ENCODE measurements at places on chromosomes 11 and 22. TPM values are rescaled to one million over a fixed set of nuclear protein-coding genes. Genes with fewer than 3 reads are reported as not detected.

GRCh38 chr11:132206993-132207392 is 836.6 kb downstream of the NTM start:
- no peak for DNase-seq

GRCh38 chr11:22192289-22192641 is 620 bp upstream of the ANO5 start:
- no peak for DNase-seq

DNA sequence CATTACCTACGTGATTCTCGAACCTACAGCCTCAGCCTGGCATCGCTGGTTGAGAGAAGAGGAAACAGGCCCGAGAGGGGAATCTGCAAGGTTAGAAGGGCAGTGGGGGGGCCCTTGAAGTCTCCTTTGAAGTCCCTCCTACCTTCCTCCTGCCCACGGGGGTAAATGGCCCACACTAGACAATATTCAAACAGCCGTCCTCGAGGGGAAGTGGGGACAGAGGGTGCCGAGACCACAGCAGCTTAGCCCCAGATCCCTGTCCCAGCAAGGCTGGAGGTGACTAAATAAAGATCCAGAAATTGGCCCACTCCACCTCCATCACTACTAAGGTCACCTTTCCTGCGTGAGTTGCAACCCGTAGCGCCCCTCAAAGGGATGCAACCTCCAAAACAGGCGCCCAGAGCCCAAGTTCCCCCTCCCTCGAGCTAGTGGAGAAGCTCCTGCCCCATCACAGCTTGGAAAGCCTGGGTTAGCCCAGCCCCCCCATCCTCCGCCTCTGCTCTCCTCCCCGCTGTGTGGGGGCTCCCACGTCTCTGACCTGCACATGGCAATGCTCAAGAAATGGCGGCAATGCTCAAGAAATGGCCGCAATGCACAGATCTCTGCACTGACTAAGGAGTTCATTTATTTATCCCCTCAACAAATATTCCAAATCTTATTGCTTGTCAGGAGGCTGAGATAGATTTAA is 788 bp upstream of the RASL10A start:
- DNase-seq: no peak

GRCh38 chr11:17013548-17014320 is 480 bp downstream of the PLEKHA7 start:
- peak; percentile 7 for DNase-seq

GRCh38 chr11:112177589-112177988 is 2.3 kb downstream of the BCO2 start:
- peak; percentile 10 for DNase-seq

- no peak for DNase-seq
Observed at GRCh38 chr11:121703201-121703600, 250.4 kb upstream of the SORL1-AS1 start.

- no peak for DNase-seq
Observed at GRCh38 chr11:130634961-130635473, 186.6 kb downstream of the ADAMTS15 start.

DNA sequence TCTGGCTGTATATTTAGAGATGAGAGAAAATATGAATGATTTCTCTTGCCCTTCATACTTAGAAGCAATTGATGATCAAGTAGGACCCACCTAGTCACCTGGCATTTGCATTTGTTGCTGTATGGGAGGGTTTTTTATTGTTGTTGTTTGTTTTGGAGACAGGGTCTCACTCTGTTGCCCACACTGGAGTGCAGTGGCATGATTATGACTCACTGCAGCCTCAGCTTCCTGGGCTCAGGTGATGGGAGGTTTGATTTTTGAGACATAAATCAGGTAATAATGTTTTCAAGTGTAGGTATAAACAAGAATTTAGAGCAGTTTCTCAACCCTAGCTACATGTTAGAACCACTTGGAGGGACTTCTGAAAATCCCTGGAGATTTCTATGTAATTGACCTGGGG is 63.0 kb downstream of the TNRC6B start:
- no peak for DNase-seq

DNA sequence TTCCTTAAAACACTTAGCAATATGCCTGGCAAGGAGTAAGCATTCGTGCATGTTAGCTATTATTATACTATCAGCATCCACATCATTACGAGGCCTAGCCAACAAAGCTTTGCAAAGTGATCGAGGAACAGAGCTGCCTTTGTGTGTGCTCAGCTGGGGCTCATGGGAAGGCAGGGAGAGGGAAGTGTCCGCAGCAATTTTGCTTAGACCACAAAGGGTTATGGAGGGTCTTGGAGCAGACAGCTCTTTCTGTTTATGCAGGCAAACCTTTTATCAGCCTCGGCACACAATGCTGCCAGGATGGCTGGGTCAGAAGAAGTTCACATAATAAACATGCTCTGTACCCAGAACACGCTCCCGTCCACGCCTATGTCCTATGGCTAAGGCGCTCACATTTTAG is 10.9 kb upstream of the DKK3 start:
- DNase-seq: no peak

DNA sequence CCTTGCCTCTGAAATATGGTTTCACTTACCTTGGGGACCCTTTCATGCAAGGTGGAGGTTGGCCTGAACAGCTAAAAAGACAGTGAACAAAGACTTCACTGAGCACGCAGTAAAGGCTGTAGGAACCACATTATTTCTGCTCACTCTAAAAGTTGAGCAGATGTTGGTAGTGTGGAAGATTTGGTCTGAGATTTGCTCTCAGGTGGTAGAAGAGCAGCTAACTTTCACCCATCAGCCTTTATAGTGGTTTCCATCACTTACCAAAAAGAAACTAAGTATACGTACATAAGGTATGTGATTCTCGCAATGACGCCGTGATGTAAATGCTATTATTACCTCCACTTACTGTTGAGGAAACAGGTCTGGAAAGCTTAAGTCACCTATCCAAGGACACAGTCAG is 47.3 kb downstream of the PRR5L start:
- DNase-seq: no peak

- DNase-seq: no peak
Observed at GRCh38 chr11:70141486-70142220, 61.4 kb upstream of the FADD start.

DNA sequence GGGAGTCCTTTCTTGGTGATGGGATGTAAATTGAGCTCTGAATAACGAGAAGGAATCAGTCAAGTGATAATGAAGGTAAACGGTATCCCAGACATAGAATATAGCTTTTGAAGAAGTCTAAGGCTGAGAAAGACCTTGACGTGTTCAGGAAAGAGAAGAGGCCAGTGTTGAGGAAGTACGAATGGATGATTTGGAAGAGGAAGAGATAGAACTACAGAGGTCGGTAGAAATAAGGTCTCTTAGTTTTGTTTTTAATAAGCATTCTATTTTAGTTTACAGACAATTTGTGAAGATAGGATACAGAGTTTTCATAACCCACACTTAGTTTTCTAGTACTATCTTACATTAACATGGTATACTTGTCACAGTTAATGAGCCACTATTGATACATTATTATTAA is 1598.1 kb downstream of the FAM181B start:
- no peak for DNase-seq

Gene ABTB2
- polyA plus RNA-seq: not detected

Gene KCNJ1
- not detected for polyA plus RNA-seq

Gene KRTAP5-1
- polyA plus RNA-seq: not detected

Gene TBX10
- not detected for polyA plus RNA-seq

Gene IRAG1
- polyA plus RNA-seq: not detected

Gene USP28
- 185 TPM for polyA plus RNA-seq

Gene FAT3
- not detected for polyA plus RNA-seq

Measured in immature natural killer cell (primary cell).